NCI-H226 (cell line): ENCODE measurements at places on chromosomes 12 and 14.

- no peak for DNase-seq
Observed at GRCh38 chr12:8453796-8454195, 2.0 kb upstream of the CLEC6A start.

DNA sequence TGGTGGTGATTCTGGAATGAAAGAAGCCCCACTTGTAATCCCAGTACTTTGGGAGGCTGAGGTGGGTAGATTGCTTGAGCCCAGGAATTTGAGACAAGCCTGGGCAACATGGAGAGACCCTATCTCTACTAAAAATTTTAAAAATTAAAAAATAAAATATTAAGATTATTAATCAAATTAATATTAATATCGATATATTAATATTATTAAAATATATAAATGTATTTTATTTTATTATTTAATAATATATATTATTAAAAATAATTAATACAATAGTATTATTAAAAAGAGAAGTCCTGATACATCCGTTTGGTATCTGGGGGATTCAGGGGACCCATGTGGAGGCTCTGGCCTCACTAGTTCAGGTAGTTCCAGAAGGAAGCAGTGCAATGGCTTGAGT is 68.7 kb downstream of the FOXN4 start:
- DNase-seq: no peak

GRCh38 chr14:40248671-40249070 is 816.4 kb upstream of the FBXO33 start:
- peak; percentile 39 for DNase-seq

DNA sequence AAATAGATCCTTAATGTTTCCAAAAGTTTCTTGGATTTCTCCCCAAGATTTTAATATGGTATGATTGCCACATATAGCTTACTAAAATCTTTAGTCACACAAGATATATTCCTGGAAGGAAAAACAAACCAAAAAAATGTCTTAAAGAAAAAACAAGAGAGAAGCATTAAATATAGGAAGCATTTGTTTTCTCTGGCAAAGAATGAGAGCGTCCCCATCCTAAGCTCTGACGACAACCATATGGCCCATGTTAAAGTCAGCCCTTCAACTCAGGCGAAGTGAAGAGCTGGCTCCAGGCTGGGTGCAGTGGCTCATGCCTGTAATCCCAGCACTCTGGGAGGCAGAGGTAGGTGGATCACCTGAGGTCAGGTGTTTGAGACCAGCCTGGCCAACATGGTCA is 35.6 kb downstream of the GCH1 start:
- no peak for DNase-seq

GRCh38 chr12:110862329-110862728 is 15.5 kb downstream of the CCDC63 start:
- no peak for DNase-seq

DNA sequence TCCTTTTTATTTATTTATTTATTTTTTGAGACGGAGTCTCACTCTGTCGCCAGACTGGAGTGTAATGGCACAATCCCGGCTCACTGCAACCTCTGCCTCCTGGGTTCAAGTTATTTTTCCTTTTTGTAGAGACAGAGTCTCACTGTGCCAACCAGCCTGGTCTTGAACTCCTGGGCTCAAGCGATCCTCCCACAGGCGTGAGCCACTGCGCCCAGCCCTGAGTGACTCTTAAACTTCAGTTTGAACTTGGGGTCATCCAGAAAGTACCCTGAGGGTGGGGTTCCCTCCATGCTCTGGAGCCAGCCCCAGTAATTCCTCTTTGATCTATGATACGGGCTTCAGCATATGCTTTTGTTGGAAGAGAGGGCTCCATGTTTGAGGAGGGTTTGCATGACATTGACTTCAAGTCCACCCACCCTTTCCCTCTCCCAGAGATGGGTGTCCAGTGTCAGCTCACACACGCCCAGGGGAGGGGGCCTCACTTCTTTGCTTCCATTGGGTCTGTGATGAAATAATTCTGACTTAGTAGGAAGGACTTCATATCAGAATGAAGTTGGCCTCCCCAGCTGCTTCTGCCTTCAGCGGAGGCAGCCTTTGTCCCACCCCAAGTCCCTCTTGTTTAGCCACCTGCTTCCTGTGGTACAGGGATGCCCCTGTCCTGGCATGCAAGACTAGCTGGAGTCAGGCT is 11.9 kb downstream of the SDS start:
- no peak for DNase-seq

DNA sequence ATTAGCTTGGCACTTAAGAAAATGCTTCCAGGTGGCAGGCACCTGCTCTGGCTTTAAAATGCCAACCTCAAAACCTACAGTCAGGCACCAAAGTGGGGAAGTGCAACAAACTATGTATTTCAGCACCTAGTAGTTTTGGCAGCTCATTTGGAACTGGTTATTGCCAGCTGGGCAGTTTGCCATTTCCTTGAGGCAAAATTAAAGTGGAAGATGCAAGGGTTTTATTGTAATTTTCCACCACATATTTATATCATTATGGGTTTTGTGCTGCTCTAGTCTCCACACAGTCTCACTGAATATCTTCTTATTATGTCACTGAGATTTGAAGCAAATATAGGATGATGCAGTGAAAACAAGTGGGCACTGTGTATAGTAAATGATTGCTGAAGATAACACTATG is 117.0 kb downstream of the PRKD1 start:
- peak; percentile 42 for DNase-seq

GRCh38 chr12:108235985-108236263 is 103.2 kb downstream of the CMKLR1 start:
- no peak for DNase-seq

DNA sequence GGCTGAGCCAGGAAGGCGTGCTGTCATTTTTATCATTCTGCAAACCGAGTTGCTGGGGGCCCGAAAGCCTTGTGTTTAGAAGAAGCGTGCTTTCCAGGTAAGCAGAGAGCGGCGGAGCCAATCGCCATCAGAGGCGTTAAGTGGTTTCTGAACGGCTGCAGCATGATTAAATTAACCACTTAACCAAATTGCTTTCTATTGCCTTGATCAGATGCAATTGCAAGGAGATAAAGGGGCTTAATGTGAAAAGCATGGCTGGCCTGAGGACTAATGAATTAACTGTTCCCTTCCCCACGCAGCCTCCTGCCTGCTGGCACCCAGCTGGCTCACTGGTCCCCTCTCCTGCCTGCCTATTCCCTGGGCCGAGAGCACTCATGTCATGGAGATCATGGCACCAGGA is 36.6 kb upstream of the CHGA start:
- DNase-seq: no peak

- no peak for DNase-seq
Observed at GRCh38 chr14:103151270-103151945, 28.1 kb downstream of the TNFAIP2 start.

DNA sequence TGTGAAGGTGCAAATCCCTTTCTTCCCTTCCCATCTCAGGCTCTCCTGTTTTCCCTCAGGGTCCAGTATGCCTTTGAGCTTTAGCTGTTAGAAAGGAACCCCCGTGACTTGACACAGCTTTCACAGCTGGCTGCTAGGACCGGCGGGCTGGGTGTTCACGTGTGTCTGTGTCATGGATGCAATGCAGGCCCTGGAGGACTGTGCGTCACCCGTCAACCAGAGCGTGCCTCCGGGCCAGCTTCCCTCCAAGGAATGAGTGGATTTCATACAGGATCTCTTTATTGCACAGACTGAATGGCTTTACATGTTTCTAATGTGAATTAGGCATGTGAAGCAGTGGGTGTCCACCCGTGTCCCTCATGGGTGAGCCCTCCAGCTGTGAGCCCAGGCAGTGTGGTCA is 77.4 kb downstream of the AACS start:
- no peak for DNase-seq

DNA sequence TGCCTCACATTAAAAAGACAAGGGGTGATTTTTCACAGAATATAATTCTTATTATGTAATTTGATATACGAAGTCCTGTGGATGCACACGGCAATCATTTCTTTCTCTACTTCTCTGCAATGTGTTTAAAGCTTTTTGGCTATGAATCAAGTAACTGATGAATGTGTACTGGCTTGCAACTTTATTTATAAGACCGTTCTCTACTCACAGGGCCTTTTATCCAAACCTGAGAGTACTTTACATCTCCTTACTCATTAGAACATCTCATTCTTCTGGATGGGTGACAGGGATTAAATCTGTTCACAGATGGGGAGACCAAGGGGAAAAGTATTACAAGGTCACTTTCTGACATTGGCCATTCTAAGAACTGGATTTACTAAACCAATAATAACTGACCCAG is 215.8 kb upstream of the DIO2 start:
- DNase-seq: peak; percentile 48

- DNase-seq: no peak
Observed at GRCh38 chr12:1213618-1214205, 222.7 kb downstream of the ERC1 start.

- peak; percentile 77 for DNase-seq
Observed at GRCh38 chr14:104084251-104085002, 1.1 kb upstream of the ASPG start.

- no peak for DNase-seq
Observed at GRCh38 chr14:72589652-72590051, 304.2 kb downstream of the DPF3 start.

DNA sequence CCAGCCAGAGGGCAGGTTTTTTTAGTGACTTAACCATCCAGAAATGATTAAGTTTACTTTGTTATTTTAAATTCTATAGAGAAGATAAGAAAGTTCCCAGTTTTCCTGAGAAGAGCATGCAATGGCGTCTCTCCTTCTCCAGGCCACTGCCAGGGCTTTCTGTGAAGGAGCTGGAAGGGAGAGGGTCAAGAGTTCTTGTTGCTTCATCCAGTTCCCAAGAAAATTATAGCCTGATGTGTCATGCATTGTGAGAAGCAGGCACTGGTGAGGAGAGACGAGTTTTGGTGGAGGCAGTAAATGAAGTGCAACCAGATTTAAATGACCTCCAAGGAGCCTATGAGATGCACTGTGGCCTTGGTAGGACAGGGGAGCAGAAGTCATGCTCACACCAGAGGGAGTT is 14.2 kb downstream of the ELK3 start:
- DNase-seq: peak; percentile 73

- DNase-seq: no peak
Observed at GRCh38 chr14:79542121-79542520, 669.2 kb downstream of the DIO2 start.

GRCh38 chr14:32100175-32100574 is 23.1 kb downstream of the ARHGAP5 start:
- DNase-seq: no peak

DNA sequence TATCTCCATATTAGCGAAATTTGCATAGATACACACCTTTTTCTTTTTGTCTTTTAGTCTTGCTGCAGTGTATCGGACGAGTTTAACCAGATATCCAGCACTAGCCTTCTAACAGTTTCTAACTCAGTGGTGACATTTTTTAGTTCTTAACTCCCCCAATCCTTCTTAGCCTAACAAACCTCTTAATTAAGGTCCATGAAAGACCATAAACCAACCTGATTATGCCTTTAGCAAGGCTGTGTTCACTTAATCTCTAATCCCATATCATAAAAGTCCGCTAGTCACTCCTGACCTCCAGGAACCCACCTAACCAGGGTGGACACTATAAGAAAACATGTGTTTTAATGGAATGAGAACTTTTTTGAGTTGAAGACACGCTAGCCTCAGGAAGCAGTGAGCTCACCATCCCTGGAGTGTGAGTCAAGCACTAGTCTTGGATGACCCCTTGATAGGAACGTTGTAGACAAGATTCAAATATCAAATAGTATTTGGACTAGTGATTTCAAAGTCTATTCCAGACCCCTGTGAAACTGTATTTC is 9.5 kb downstream of the CDKN1B start:
- peak; percentile 80 for DNase-seq

DNA sequence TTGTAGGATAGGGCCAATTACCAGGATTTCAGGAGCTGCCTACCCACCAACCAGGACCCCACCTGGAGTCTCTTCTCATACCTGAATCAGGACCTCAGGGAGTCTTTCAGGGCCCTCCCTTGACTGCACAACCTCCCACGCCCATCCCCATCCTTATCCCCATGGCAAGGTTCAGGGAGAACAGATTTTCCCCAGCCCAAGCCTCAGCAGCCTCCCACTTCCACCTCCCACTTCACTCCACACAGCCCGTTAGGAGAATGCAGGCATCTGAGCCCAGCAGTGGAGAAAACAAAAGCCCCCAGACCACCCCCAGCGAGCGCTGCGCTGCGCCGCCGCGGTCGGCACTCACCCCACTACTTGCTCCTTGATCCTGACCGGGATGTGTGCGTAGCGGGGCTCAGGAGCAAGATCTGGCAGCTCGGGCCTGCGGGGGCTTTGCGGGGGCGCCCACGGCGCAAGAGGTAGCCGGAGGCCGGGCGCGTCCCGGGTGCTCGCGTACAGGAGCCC is 1.4 kb downstream of the B4GALNT1 start:
- DNase-seq: no peak

- DNase-seq: no peak
Observed at GRCh38 chr14:90577661-90578282, 180.9 kb downstream of the CALM1 start.

DNA sequence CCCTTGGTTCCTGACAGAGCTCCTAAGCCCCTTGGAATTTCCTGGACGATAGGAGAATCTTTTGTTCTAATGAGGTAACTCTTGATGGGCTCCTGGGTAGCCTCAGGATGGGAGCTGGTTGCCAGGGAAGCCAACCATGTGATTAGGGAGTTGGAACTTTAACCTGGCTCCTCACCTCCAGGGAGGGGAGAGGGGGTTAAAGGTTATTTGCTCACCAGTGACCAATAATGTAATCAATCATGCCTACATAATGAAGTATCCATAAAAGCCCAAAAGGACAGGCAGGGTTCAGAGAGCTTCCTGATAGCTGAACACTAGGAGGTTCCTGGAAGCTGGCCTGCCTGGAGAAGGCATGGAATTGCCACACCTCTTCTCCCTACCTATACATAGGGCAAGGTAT is 6.2 kb upstream of the CNOT2 start:
- no peak for DNase-seq

DNA sequence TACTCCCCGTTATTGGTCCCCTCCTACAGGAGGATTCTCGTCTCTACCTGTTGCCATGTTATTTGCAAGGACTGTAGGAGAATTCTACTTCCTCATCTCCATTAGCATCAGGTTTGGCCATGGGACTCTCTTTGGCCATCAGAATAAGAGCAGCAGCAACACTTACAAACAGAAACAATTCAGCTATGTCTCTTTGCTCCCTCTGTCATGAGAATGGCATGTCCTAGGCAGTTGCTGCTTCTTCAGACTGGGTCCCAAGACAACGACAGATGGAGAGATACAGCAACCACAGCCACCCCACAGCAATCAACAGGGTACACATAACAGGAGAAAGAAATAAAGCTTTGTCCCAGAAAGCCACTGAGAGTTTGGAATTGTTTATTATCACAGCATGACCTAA is 19.7 kb downstream of the SLC41A2 start:
- DNase-seq: no peak

- DNase-seq: no peak
Observed at GRCh38 chr12:50923361-50924130, 28.8 kb upstream of the HIGD1C start.

GRCh38 chr12:21323736-21324135 is 11.0 kb downstream of the SLCO1A2 start:
- DNase-seq: no peak

- no peak for DNase-seq
Observed at GRCh38 chr14:94904636-94905035, 134.7 kb upstream of the GSC start.

- DNase-seq: peak; percentile 36
Observed at GRCh38 chr12:67671892-67672291, 23.3 kb downstream of the DYRK2 start.
